ENCODE measurements at places on chromosomes 7 and 10.

- DNase-seq: no peak
These were observed 552.2 kb upstream of the ANKRD30A start for GRCh38 chr10:36573246-36573645.

GRCh38 chr10:97042716-97043562 lies 142.8 kb downstream of the SLIT1 start:
- no peak for DNase-seq

- no peak for DNase-seq
These were observed 411.8 kb upstream of the FOXK1 start for GRCh38 chr7:4270268-4270667.

DNA sequence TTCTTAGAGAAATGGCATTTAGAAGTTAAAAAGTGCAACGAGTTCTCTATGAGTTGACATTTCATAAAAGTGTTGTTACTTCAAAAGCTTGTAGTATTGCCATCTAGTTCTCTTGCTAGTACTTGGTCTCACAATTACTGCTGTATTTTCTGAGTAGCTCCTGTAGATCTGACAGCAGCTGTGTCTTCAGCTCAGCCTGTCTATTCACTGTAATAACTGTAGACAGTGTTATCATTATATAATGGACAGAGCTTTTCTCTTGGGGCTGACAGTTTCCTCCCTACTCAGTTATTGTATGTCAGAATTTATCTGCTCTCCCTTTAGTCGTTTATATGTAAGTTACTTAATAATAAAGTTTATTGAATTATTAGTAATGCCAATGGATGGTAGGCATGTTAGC lies 388.7 kb upstream of the VSTM2A start:
- DNase-seq: no peak

GRCh38 chr10:42684517-42684916 lies 46.1 kb upstream of the ZNF33B start:
- DNase-seq: no peak

GRCh38 chr10:51273574-51273973 lies 199.3 kb downstream of the PRKG1 start:
- DNase-seq: no peak

GRCh38 chr10:32167450-32167849 lies 111.2 kb upstream of the KIF5B start:
- no peak for DNase-seq

DNA sequence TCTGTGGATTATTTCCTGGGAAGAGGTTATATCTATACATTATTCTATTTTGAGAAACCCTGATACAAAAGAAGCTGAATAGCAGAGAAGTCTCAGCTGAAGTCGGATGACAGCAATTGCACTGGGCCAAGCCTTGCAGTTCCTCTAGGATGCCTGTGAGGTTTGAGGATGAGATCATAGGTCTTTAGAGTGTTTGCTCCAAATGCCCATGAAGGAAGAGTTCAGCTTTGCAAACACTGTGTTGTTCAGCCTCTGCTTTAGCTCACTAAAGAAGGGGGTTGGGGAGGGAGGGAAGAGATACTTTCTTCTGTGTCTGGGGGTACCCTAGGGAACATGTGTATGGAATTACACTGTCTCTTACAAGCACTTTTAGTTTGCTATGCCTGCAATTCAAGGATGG lies 282.5 kb upstream of the NRP1 start:
- no peak for DNase-seq

GRCh38 chr7:1192171-1192676 lies 32.2 kb upstream of the ZFAND2A start:
- no peak for DNase-seq

GRCh38 chr7:157177983-157178381 lies 39.3 kb downstream of the UBE3C start:
- no peak for DNase-seq

- DNase-seq: no peak
These were observed 6.8 kb downstream of the MET start for GRCh38 chr7:116678780-116679179.

- DNase-seq: no peak
These were observed 1.8 kb downstream of the FRAT2 start for GRCh38 chr10:97332591-97333350.

- no peak for DNase-seq
These were observed 1.9 kb upstream of the OTUD1 start for GRCh38 chr10:23436983-23437382.

DNA sequence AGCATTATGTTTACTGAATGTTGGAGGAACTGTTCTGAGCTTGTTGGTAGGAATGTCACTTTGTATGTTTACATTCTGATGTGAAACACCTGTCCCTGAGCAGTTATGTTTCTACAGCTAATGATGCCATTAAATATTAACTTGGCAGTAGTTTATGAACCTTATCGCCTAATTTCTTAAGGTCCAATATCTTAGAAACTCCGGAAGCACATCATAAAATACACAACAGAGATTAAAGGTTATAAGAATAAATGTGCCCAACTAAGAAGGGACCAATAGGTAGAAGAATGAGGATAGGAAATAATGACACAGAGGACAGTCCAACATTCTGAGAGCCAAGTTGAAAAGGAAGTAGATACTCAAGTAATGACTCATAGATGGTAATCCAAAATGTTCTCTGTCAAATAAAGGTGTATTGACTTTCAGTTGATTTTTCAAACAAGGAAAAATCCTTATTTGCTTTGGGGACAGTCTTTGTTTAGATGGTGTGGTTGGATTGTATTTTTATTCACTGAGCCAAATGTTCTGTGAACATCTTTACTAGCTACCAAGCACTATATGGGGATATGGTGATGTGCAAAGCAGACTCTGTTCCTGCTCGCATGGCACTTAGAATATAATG lies 31.9 kb downstream of the LCOR start:
- no peak for DNase-seq

GRCh38 chr10:7470371-7470770 lies 59.5 kb upstream of the SFMBT2 start:
- DNase-seq: no peak

DNA sequence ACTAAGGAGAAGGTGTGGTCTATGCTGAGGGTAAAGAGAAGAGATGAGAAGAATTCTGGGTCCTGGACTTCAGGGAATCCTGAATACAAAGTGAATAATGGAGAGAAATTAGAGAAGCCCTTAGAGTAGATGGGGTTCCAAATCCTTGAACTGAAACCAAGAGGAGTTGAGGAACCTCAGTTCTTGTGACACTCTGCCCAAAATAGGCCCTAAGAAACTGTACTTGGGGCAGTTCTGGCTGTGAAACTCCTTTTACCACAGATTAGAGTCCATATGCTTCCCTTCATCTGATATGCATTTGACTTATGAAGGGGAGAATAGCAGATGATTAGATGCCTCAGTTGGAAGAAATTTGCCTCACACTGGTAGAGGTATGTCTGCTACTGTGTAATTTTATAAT lies 19.0 kb downstream of the TES start:
- no peak for DNase-seq

GRCh38 chr10:102714621-102715455 lies at the start of gene SFXN2:
SFXN2 (plus strand) TSS chr10:102714636; CDS start chr10:102726637, 12,001 bp downstream.
- no peak for DNase-seq

DNA sequence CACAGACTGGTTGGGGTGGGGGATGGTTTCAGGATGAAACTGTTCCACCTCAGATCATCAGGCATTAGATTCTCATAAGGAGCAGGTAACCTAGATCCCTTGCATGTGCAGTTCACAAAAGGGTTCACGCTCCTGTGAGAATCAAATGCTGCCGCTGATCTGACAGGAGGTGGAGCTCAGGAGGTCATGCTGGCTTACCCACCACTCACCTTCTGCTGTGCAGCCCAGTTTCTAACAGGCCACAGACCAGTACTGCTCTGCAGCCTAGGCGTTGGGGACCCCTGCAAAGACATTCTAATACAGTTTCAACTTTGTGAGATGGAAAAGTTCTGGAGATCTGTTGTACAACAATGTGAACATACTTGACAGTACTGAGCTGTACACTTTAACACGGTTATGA lies 39.9 kb downstream of the STRA8 start:
- no peak for DNase-seq

- DNase-seq: no peak
These were observed 33.8 kb downstream of the MAP3K8 start for GRCh38 chr10:30467651-30468338.

DNA sequence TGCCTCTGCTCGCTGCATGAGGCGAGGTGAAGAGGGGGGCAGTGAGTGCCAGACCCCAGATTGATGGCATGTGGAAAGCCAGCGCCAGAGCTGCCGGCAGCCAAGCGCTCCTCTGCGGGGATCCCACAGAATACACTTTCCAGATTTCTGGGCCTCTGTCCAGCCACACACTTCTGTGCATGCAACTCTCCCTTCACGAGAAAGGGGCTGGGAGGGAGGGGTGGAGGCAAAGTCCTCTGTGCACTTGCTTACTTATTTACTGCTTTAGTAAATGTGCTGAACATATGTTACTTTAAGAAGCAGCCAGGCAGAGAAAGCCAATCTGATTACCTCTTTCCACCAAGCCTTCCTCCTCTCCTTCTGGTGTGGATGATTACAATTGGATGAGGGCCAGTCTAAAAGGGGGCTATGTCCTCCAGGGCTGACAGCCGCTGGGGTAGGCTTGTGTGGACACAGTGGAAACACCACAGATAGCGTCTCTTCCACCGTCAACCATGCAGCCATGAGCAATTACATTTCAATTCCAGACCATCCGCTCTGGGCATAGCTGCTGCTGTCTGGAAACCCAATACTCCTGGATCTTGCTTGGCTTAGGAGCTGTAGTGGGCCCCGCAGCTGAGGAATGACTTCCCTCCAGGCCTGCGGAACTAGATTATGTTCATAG lies 322.8 kb upstream of the ANKRD30A start:
- DNase-seq: peak; percentile 44

GRCh38 chr10:74213571-74214162 lies 62.6 kb downstream of the ADK start:
- no peak for DNase-seq

DNA sequence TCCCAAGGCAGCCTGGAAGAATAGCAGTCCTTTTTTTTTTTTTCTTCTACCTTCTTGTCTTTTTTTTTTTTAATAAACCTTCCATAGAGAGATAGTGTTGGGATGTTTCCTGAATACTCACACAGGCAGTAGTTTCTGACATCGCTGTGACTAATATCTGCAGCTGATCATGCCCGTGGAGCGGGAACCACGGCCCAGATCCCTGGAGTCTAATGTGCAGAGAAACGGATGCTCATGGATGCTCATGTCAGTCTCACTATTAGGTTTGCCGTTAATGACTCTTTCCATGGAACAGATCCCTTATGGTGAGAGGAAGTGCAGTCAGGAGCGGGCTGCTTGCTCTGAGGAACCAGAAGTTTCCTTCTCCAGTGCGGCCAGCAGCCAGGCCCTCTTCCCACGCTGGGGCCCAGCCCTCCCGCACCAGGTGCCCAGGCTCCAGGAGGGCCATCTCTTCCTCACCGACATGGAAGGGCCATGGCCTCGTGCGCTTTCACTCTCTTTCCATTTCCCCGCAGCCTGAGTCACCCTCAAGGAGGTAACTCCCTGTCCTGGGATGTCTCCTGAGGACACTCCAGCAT lies 132.5 kb downstream of the WDR37 start:
- DNase-seq: no peak

GRCh38 chr10:68870061-68870460 lies 31.1 kb upstream of the DDX50 start:
- no peak for DNase-seq

GRCh38 chr7:35695473-35695850 lies 527 bp upstream of the HERPUD2 start:
- no peak for DNase-seq

- no peak for DNase-seq
These were observed 93.4 kb downstream of the GPR26 start for GRCh38 chr10:123759501-123760031.

DNA sequence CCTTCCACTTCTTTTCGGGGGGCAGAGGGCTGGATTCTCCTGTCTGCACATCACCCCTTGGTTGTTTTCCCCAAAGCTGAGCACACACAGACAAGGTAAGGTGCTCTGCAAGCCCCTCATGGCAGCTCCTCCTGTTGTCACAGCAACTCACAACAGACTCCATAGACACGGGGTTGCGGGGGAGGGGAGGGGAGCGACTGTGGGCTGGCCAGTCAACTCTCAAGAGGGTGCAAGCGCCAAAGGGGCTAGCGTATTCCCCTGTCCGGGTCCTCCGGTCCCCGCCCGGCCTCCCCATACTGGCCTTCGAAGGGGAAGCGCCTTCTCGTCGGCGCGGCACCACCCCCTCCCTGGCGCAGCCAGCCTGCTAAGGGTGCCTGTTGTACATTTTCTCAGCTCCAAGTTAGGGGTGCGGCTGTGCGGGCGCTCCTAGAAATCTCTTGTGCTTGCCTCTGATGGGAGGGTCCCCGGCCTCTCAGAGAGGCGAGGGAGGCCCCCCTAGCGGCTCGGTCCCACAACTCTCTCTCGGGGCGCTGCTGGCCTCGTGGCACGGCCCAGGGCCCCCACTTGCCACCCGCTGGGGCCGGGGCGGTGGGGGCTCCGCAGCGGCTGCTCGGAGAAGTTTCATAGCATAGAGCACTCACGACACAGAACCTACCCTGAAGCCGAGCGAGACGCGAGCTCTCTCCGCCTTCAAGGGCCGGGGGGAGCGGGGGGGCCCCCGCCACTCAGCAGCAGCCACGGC lies 498 bp downstream of the RHOBTB1 start:
- peak; percentile 70 for DNase-seq

DNA sequence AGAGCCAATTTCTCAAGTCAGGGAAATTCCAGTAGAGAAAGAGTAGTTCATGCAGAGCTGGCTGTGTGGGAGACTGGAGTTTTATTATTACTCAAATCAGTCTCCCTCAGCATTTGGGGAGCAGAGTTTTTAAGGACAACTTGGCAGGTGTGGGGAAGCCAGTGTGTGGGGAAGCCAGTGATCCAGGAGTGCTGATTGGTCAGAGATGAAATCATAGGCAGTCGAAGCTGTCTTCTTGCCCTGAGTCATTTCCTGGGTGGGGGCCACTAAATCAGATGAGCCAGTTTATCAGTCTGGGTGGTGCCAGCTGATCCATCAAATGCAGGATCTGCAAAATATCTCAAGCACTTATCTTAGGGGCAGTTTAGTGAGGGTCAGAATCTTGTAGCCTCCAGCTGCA lies 194.6 kb upstream of the NRG3 start:
- no peak for DNase-seq

- DNase-seq: peak; percentile 1
These were observed 151.7 kb downstream of the RTKN2 start for GRCh38 chr10:62116896-62117295.

DNA sequence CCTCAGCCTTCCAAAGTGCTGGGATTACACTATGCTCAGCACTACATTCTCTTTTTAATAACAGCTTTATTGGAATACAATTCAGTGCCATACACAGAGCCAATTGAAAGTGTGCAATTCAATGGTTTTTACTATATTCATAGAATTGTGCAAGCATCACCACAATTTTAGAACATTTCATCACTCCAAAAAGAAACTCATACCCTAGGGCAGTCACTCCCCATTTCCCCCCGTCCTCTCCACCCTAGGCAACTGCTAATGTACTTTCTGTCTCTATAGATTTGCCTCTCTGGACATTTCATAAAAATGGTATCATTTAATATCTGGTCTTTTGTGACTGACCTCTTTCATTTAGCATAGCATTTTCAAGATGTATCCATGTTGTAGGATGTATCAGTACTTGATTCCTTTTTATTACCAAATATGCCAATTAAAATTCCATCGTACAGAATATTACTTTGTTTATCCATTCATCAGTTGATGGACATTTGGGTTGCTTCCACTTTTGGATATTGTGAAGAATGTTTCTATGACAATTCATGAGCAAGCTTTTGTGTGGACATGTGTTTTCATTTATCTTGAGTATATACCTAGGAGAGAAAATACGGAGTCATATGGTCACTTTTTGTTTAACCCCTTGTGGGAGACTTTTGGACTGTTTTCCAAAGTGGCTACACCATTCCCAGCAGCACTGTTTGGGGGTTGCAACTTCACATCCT lies 6.3 kb upstream of the XPNPEP1 start:
- DNase-seq: no peak

Data from NCI-H1092 (cell line).